ENCODE measurements at places on chromosomes 7 and 10.

DNA sequence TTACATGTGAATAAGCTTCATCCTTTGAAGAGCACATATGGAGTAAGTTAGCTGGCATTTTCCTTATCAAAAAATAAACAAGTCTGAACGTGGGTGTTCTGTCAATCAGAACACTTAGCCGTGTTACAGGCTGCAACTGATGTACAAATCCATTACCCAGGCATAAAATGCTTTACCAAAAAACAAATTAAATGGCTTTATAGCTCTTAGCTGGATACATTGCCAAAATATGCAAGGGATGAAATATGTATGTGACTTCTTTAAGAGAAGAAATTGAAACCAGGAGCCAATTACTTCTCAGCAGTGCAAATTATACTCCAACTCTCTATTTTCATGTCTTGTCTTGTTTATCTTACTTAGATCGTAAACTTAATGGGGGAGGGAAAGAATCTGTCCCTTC lies 214.8 kb downstream of the DGKB start:
- DNase-seq: no peak

- peak; percentile 12 for DNase-seq
These were observed 119.5 kb downstream of the BAMBI start for GRCh38 chr10:28796606-28797512.

- DNase-seq: no peak
These were observed 48.1 kb upstream of the PLEKHA1 start for GRCh38 chr10:122326385-122326784.

DNA sequence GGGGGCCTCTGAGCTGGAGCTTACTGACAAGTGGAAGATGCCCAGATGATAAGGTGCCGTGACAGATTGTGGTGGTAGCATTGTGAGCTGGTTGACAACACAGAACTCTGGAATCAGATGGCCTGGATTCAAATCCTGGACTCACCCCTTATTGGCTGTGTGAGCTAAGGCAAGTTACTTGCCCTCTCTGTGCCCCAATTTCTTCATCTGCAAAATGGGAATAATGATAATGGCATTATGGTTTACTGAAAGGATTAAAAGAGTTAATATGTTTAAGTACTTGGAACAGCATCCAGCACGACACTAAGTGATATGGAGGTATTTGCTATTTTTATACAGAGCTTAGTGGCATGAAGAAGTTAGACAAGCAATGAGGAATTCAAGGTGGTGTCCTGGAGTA lies 465.9 kb upstream of the GALNT17 start:
- DNase-seq: no peak

GRCh38 chr7:65221683-65222082 lies 152.0 kb upstream of the ZNF92 start:
- DNase-seq: no peak

DNA sequence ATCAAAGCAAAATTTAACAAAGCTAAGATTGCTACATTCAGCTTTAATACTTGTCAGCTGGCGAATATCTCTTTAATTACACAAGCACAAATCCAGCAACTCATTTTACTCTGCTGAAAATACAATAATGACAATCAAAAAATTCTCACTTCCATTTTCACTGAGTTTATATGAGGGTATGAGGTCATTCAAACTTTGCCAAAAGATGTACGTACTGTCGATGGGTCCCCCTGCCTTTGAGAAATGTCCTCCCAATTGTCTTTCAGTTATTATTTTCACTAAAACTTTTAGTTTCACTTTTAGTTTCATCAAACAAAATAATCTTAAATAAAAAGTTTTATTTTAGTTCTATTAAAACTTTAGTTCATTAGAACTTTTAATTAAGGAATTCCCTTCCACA lies 159.5 kb upstream of the WDR11 start:
- DNase-seq: no peak

GRCh38 chr7:158834878-158835784 lies 5.8 kb upstream of the ESYT2 start:
- no peak for DNase-seq

DNA sequence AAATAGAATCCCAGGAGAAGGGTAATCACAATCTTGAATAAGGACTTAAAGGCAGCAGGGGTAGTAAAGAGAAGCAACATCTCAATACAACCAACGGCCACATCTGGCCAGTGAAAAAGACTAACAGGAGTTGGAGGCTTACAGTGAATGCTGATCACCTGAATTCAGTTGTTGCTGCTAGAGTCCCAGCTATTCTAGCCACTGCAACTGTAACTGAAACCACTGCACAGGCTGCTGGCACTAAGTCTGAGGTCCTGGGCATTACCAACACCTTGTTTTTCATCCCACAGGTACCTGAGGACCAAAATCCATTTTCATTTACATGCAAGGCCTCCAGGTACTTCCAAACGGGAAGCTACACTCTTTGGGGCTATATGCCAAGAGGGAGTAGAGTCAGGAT lies 44.4 kb downstream of the TPK1 start:
- no peak for DNase-seq
